ENCODE measurements at places on chromosomes 3 and 15.

DNA sequence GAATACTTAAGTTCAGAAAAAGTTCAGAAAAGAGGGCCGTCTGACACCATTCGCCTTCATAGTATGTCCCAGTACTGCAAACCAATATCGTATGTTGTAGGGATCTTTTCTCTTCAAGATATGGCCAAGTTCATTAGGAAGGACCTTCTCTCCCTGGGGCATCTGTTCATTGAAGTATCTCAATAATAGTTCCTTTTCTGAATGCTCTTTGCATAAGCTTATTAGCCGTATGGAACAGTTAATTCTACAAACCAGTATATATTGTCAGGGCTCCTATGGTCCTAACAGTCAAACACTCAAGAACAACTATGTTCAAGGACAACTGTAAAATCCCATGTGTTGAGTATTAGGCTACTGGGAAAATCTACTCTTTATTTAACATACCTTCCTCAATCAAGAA, 203.1 kb downstream of the KLHL25 start:
- DNase-seq = no peak

- no peak for DNase-seq
Observed at GRCh38 chr3:131543714-131544113, 40.9 kb upstream of the MRPL3 start.

- DNase-seq = no peak
Observed at GRCh38 chr3:138227650-138228049, 40.5 kb downstream of the ARMC8 start.

- DNase-seq = no peak
Observed at GRCh38 chr15:57031082-57031481, 112.6 kb downstream of the TCF12 start.

GRCh38 chr3:9175421-9175820, 74.0 kb downstream of the SRGAP3 start:
- no peak for DNase-seq

GRCh38 chr15:63238796-63239195, 38.6 kb upstream of the APH1B start:
- no peak for DNase-seq

- no peak for DNase-seq
Observed at GRCh38 chr3:36155515-36155914, 224.8 kb upstream of the STAC start.

DNA sequence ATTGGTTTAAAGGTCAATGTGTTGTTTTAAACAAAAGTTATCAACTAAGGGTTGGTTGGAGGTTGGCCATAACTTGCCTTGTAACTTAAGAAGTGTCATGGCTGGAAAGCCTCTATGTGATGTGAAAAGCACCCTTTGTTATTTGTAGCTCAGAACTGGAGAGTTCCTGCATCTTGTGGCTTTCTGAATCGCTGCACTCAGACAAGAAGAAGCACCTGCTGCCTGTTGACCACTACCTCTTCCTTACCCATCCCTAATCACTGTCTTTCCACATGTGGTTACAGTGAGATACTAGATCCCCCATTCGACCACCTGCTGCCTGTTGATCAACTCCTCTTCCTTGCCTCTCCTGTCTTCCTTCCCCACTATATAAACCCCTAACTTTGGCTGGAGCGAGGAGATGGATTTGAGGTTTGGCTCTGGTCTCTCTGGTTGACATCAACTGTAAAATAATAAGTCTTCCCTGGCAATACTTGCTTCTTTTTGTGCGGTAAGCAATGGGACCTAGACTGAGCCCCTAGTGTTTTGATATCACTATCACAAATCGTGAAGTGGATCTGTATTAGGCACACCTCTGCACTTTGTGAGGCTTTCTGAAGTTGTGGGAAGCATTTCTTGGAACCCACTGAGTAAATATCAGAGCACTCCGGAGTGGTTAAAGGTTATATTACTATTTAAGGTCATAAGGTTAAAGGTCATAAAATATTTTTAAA, 13.8 kb downstream of the RPL39L start:
- DNase-seq = no peak

DNA sequence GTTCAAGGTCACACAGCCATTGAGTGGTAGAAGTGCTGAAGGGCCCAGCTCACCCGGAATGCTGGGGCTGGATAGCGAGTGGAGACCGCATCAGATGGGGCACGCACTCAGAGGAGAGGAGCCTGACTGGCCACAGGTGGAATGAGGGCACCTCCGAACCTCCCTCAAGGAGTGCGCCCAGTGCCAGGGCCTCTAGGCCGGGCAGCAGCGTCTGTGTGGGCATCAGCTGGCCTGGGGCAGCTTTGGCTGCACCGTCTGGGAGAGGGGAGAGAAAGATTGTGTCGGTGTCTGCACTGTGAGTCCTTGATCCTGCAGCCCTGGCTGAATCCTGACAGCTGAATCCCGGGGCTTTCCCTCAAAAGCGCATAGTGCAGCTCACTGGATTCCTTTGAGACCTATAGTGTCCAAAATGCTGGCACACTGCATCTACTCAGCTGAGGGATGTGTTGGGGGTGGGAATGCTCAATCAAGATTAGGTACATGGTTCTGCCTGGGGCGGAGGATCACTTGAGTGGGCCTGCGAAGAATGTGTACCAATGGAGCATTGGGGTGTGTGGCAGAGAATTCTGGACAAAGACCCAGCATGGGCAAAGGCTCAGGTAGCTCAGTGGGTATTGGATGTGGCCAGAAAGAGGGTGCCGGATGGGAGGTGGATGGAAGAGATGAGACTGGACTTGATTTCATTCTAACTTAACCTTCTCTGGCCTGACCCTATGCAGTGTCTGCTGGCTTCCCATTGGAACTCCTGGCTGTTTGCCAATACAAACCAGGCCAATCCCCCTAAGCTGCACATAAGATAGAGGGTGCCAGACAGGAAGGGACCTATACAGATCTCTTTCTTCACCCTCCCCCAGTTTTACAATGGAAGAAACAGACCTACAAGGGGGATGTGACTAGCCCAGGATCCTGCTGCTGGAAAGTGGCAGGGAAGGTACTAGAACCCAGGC, 950 bp downstream of the ANKDD1A start:
- DNase-seq = no peak

- DNase-seq = no peak
Observed at GRCh38 chr3:109819734-109820133, 482.4 kb upstream of the DPPA4 start.

GRCh38 chr3:48504051-48504946, at the start of gene SHISA5:
TSS of gene SHISA5 (minus strand) at chr3:48504174. CDS start at chr3:48504094, 80 bp downstream.
- DNase-seq = peak; percentile 62

- DNase-seq = peak; percentile 20
Observed at GRCh38 chr3:50189274-50189673, 2.1 kb upstream of the GNAT1 start.

GRCh38 chr3:71563827-71564226, 19.7 kb downstream of the FOXP1 start:
- DNase-seq = no peak

DNA sequence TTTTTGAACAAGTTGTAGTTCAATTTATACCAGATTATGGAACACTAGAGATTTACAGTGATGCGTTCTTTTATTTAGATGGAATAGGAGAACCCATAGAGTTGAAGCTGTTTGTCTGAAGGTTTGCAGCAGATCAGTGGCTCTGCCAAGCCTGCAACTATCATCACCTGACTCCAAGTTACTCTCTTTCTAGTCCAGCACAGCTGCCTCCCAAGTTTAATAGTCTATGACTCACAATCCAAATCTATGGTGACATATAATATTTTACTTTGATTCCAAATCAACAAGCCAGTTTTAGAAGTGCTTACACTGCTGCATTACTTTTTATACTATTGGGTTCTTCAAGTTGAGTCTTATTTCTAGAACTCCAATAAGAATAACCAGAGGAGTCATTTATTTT, 400.4 kb downstream of the LPP start:
- DNase-seq = no peak

DNA sequence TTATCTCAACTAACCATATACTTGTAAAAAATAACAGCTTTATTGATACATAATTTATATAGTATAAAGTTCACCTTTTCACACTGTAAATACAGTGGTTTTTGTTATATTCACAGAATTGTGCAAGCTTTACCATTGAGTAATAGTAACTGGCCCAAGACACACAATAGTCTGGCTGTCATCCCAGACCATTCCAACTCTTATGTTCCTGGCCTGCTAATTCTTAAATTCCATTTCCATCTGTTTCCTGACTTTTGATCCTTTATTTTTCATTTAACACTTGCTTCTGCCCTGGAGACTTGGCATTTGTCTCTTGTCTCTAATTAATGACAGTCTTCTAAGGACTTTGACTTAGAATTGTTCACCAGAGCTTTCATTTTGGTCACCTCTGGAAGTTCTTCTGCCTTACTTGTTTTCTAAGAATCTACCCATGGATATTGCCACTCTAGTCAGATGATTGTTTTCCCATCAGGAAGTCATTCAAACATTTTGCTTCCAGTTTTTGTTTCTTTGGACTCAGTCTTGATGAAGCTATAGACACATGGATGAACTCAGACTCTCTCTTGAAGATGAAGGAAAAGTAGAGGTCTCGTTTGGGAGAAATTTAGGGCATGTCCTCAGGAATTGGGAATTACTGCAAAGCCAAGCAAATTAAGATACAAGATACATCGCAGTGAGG, 27.2 kb upstream of the PLSCR4 start:
- DNase-seq = no peak

- no peak for DNase-seq
Observed at GRCh38 chr3:51830345-51830744, 31.1 kb upstream of the IQCF2 start.

- no peak for DNase-seq
Observed at GRCh38 chr3:148500881-148501280, 196.8 kb upstream of the AGTR1 start.

GRCh38 chr3:57981483-57982087, 26.6 kb upstream of the FLNB start:
- DNase-seq = no peak

- DNase-seq = no peak
Observed at GRCh38 chr15:40115670-40116093, 7.0 kb upstream of the BMF start.

DNA sequence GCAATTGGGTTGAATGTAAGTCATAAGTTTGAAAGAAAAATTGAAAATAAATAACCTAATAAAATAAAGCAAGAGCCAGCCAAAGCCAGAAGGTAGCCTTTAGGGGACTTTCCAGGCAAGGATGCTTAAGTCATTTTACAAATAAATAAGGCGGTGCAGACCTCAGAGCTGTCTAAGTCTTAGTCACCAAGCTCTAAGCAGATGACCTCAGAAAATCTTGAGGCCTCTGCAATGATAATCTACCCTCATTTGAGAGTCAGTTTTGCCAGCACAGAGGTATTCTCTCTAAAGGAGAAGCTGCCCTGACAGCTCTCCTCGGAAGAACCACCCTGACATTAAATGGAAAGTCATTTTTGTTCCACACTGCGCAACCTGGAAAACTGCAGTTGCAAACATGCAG, 113.9 kb downstream of the OXNAD1 start:
- DNase-seq = no peak

- no peak for DNase-seq
Observed at GRCh38 chr3:15276028-15276724, 56.2 kb downstream of the SH3BP5 start.

DNA sequence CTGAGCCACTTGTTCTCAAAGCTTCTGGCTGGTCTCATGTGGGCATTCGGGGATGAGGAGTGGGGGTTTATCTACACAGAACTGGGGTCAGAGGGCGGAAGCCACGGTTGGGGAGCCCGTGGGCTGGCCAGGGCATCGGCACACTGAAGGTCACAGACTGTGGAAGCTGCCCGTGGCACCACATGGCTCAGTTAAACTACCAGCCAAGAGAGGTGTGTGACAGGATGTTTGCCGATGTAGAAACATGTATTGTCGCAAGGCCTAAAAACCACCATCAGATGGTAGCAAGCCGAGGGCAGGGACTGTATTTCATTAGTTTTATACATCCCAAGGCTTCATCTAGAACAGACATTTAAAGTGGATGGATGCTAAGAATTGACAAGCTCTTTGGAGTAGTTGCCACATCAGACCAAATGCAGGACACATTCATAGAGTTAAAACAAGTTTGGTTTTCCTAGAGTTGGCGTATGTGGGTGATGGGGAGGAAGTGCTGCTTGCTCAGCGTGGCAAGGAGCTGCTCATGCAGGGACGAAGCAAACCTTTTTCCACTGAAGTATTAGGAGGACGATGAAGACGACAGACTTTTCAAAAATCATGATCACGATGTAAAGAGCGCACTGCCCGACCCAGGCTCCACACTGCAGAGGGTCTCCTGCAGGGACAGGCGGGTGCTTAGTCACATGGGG, 9.6 kb upstream of the MUSTN1 start:
- no peak for DNase-seq

- DNase-seq = no peak
Observed at GRCh38 chr3:51799879-51800749, 21.1 kb upstream of the IQCF6 start.

- no peak for DNase-seq
Observed at GRCh38 chr15:74531144-74531811, 9.7 kb upstream of the ARID3B start.

DNA sequence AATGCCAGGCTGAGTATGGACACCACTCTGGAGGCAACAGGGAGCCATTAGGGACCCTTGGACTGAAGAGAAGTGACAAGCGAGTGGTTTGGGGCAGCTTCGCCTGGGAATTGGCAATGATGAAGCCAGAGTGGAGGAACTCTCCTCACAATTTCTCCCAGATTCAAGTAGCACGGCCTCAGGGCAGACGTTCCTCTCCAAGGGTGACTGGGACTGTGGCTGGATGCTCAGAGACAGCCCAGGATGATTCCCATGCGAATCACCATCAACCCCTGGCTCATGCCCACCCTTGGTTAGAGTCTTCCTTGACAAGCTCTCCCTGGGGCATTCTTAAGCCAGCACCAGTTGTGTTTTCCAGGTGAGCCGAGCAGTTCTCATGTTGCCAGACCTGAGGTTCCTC, 16.3 kb upstream of the DOCK3 start:
- no peak for DNase-seq

All from stimulated activated CD4-positive, alpha-beta T cell treated with anti-CD3 and anti-CD28 coated beads, Interleukin-12 subunit alpha, Interleukin-12 subunit beta, amount 100 ng/mL, for 4 hours (primary cell).